Stimulated activated CD8-positive, alpha-beta memory T cell treated with anti-CD3 and anti-CD28 coated beads, Interleukin-4, amount 100 ng/mL, for 4 hours (primary cell): ENCODE measurements at places on chromosomes 5 and 9.

DNA sequence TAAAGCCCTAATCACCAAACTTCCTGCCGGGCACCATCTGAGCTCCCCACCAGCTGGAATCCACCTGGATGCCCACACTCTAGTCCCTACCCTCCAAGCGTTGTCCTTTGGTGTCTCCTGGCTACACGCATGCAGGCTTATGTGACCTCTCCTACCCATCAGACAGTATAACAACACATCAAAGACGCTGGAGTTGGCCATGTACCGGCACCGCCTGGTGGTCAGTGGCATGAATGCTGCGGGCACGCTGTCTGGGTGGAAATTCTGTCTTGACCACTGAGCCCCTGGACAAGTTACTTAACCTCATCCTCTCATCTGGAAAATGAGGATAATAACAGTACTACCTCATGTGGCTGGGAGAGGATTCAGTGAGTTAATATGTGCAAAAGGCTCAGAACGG lies 23.4 kb upstream of the CORO2A start:
- DNase-seq = no peak

- no peak for DNase-seq
Measured at GRCh38 chr9:135344915-135345500, 134.6 kb upstream of the PPP1R26 start.

DNA sequence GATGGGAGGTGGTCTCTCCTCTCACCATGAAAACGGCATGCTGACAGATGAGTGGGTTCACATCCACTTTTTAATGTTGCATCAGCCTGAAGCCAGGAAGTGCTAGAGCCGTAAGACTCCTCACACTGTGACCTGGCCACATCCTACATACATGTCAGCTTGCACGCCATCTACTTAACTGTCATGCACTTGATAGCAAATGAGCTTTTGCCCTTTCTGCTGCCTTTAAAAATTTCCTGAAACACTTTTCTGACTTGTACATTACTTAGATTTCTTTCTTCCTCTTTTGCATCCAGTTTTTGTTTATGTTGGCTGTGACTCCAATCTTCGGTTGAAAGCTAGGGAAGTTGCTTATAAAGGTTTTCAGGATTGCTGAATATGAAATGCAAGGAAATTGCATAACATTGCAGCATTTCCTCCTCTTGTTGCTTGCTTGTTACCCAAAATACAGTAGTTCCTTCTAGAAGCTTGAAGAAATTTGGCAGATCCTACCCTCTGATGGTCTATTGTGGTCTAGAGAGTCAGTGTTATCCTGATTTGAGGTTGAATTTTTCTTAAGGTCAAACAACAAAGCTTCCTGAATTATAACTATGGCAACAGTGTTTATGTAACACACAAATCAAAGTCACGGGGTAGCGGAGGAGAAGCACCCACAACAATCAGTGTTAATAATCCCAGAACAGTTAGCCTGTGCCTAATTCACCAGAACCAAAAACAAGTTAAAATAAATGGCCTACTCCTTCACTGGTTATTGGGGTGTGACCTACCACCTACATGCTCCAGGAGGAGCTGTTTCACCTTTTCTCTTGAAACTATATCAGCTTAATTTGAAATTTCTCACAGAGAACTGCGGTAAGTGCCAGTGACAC lies 232.5 kb downstream of the ARHGAP26 start:
- peak; percentile 28 for DNase-seq

GRCh38 chr5:6220346-6221088 lies 157.8 kb downstream of the MED10 start:
- DNase-seq = no peak

DNA sequence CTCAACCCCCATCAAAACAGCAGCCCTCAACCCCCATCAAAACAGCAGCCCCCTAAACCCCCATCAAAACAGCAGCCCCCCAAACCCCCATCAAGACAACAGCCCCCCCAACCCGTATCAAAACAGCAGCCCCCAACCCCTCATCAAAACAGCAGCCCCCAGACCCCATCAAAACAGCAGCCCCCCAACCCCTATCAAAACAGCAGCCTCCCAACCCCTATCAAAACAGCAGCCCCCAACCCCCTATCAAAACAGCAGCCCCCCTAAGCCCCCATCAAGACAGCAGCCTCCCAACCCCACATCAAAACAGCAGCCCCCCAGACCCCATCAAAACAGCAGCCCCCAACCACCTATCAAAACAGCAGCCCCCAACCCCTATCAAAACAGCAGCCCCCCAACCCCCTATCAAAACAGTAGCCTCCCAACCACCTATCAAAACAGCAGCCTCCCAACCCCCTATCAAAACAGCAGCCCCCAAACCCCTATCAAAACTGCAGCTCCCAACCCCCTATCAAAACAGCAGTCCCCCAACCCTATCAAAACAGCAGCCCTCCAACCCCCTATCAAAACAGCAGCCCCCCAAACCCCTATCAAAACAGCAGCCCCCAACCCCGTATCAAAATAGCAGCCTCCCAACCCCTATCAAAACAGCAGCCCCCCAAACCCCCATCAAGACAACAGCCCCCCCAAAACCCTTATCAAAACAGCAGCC lies 1.2 kb downstream of the TPPP start:
- DNase-seq = no peak

- DNase-seq = no peak
Measured at GRCh38 chr5:98845878-98846277, 72.4 kb downstream of the RGMB start.

DNA sequence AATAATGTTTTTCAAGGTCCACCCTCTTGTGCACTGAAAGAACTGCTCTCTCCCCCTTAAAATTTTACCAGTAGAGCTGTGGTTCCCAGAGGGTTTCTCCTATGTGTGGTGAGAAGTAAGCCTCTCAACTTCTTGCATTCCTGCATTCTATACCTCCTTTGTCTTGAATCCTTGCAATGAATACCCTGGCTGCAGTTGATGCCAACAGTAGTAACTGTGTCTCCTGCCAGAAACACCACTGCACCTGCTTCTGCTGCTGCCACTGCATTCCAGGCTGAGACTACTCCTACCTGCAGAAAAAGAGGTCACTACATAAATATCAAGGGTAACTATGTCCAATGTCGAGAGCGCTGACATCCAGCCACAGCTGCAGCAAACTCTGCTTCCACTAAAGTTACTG lies 203.7 kb downstream of the TMEM167A start:
- DNase-seq = no peak

DNA sequence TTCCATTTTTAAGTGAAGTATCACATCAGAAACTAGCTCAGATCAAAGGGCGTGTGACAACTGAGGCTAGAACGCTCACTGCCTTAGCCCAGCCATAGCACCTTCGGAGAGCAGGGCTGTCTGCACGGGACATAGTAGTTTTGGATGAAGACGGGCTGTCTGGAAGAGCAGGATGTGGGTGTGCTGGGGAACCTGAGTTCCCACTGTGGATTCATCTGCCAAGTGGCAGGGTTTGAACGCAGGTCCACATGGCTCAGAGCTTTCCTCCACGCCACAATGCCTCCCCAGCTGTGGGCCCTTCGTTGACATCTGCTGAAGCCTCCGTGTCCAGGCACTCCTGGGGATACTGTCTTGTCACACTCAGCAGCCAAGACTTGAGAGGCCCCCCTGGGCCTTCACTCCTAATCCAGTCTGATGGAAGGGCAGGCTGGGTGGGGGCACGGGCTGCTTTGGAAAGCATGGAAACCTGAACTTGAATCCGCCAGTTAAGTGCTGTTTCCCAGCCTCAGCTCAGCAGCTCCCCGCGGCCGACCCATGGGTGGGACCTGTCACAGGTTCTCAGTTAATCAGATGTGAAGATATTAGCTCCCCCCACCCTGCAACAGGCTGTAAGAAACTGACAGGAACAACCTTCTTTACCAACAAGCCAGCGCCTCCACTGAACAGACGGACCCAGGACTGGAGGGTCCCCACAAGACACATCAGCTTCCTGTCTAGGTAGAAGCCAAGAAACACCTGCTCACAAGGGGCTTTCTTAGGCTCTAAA lies 228.1 kb downstream of the FANCC start:
- DNase-seq = no peak

GRCh38 chr9:121825031-121825691 lies 173.7 kb downstream of the DAB2IP start:
- no peak for DNase-seq

GRCh38 chr5:179906795-179907555 lies 722 bp downstream of the TBC1D9B start:
- no peak for DNase-seq

- peak; percentile 88 for DNase-seq
Measured at GRCh38 chr5:43040287-43041098, at the start of gene ANXA2R. TSS of gene ANXA2R (minus strand) at chr5:43040319. CDS start at chr5:43040046, 273 bp downstream.

DNA sequence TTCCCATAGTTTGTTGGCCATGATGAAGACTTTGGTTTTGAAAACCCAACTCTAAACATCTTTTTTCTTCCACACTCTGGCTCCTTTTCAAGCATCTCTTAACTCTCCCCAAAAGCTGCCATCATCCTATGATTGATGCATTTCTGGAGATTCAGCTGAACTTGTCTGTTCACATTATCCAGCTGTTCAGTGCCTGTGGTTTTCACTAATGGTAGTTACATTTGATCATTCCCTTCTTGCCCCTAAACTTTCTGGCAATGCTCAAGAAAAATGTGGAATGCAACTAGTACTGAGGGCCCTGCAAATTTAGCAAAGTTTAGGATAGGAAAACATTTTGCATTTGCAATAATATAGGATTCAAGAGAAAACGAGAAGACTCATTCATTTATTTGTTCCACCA lies 267.5 kb downstream of the ENC1 start:
- no peak for DNase-seq

- DNase-seq = no peak
Measured at GRCh38 chr5:67935908-67936566, 279.5 kb upstream of the PIK3R1 start.

- DNase-seq = no peak
Measured at GRCh38 chr5:175590471-175590881, 67.4 kb upstream of the HRH2 start.
